ENCODE measurements at places on chromosomes 7 and 10.

DNA sequence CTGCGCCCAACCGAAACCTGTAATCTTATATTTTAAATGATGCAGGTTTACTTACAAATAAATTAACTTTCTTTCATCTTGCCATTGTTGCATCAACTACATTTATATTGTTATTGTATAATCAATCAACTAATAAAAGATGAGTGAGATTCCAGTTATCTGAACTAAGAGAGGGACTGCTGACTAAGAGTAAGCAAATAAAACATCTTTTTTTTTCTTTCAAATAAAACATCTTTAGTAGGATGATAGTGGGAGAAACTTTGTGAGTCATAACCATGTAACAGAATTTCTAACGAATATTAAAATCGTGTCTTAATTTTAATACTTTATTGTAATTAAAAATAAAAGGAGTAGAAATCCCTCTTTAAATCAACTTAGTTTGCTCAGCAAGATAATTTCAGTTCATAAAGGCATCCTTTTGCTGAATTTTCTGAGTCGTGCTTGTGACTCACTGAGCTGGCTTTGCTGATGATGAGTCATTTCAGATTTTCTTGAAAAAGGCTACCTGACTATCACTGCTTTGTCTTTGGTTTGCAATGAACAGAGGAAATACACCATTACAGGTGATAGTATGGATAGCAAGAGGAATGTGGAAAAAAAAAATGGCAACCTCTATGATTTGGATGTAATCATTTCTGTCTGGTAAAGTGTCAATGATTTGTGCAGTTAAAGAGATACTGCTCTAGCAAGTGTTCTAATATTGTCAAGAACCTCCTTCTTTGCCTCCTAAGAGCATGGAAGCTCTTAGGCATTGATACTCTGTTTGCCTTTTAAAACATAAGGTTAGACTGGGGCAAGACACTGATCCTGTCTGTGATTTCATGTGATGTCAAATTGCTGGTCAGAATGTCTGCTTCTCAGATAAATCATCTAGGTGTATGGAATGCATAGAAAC, 119.5 kb downstream of the GPR158 start:
- peak; percentile 9 for DNase-seq

DNA sequence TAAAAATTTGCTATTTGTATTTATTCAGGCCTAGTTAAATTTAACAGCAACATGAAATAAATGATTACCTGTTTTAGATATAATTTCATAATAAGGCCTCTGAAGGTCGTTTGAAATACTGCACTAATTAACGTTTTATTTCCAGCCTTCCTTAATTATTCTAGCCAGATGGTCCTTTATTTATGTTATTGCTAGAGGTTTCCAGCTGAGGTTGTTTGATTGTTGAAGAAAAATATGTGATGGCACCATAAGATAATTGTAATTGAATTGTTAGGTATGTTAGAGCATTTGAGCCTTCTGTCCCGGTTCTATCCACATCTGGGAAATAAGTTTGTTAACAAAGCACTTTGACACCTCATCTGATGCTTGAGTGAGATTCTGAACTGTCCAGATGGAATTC, 556.1 kb downstream of the ATRNL1 start:
- DNase-seq = no peak

DNA sequence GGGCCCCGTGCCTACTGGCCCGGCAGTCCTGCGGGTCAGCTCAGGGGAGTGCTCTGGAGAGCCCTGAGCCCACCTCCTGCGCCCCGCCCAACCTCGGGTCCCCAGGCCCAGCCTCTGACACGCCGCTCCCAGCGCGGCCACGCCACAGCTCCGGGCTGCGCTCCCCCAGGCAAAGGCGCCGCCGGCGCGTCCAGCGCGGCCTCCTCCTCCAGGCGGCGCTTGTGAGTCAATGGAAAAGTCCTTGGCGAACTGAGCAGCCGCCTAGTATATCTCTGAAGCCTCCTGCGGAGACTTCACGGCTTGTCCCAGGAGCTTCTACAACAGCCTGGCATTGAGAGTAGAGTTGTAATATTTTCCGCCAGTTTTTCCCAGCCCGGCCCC, 29.5 kb upstream of the BMS1 start:
- peak; percentile 58 for DNase-seq

DNA sequence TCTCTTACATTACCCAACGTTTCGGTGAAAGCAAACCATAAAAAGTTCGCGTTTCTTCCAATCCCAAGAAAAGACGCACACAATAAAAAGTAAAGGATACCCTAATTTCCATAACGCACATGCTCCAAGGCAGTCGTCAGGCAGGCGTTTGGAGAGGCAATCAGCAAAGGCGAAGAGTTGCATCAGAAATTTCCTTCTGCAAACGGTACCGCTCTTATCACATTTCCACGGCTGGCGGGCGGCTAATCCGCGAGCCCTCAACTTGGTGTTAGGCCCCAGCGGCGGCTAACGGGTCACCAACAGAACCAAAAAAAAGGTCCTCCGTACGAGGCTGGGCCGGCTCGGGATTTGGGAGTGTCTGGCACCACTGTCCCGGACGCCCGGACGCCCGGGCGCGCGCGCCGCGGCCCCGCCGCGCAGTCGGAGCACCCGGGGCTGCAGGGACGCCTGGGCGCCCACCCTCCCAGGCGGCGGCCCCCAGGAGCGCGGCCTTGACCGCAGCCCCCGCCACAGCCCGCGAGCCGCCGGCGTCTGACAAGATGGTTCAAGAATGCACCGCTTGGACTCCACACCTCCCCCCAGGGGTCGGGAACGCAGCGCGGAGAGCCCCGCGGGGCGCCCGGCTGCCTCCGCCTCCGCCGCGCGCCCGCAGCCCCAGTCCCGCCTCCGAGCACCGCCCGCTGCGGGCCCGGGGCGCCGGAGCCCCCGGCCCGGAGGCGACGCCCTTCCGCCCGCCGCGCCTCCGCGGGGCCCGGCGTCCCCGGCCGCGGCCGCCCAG, 9.8 kb upstream of the GRB10 start:
- DNase-seq = peak; percentile 81

DNA sequence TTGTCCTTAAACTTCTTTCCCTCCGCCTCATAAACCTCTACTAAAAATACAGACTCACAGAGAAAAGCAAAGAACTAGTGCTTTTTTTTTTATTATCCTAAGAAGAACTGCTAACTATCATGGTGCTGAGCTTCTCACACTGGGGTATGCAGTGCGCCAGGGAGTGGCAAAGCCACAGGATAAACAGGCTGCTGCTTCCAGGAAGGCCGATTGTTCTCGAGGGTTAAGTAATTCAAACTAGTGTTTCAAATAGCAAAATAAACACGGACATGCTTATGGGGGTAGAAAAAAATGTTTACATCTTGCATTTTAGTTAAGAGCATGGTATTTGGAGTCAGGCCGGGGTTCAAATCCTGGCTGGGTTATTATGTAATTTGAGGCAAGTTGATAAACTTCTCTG, 157.0 kb downstream of the TAX1BP1 start:
- no peak for DNase-seq
